GM12892 (cell line): ENCODE measurements at places on chromosomes 4 and X.

GRCh38 chr4:183467246-183467645 is 22.8 kb downstream of the CDKN2AIP start:
- no peak for DNase-seq

GRCh38 chr4:183746305-183747229 is 87.5 kb downstream of the TRAPPC11 start:
- DNase-seq, result no peak

GRCh38 chrX:142999199-142999701 is 26.5 kb upstream of the SPANXN4 start:
- no peak for DNase-seq

- DNase-seq, result no peak
Measured at GRCh38 chr4:16858275-16858752, 40.1 kb downstream of the LDB2 start.

DNA sequence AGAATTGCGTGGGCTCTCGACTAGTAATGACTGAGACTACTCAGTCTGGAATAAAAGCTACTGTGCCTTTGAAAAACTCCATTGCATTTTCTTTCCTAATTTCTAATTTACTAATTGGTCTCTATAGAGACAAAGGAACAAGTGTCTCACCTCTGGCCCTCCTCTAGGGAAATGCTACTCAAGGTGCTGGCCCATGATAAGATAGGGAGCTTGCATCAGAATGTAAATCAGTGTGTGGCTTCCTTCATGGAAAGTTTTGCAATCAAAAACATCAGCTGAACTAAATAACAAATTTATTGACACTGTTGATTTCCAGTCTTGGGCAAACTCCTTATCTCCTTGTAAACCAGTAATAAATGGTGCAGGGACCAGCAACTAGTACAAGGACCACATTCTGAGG is 81.8 kb downstream of the SRPX start:
- DNase-seq, result no peak

GRCh38 chr4:36274158-36274557 is 7.3 kb upstream of the DTHD1 start:
- no peak for DNase-seq
